Common myeloid progenitor, CD34-positive (primary cell): ENCODE measurements at places on chromosomes 5 and 9.
A peak's percentile ranks its signal among the peaks of the same experiment; 100 is the strongest.

DNA sequence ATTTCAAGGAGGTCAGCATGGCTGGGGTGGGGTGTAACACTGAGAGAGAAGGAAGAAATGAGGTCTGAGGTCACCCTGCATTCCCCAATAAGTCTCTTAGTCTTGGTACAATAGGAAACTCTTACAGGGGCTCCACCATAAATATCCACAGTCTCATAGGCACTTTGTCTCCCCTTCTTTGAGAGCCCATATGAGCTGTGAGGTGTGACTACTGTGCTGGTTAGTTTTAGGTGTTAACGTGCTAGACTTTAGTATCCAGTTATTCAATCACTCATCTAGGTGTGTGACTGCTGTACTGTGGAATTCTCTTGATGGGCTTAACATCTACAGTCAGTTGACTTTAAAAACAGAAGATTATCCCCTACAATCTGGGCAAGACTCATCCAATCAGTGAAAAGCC lies 378.1 kb upstream of the RFX3 start:
- no peaks in the 10 kb centered on the region for H3K4me1 ChIP-seq
- H3K36me3 ChIP-seq: no peaks in the 10 kb centered on the region
- no peak for DNase-seq
- H3K27me3 ChIP-seq: no peaks in the 10 kb centered on the region
- H3K27ac ChIP-seq: no peak overlapping the region

- DNase-seq: no peak
- no peak overlapping the region for H3K4me3 ChIP-seq
- no peaks in the 10 kb centered on the region for H3K36me3 ChIP-seq
- H3K27me3 ChIP-seq: no peaks in the 10 kb centered on the region
- H3K27ac ChIP-seq: no peak overlapping the region
Observed at GRCh38 chr9:38036359-38037084, 32.5 kb downstream of the SHB start.

GRCh38 chr5:14166437-14166836 lies 23.3 kb downstream of the TRIO start:
- H3K27me3 ChIP-seq: no peaks in the 10 kb centered on the region
- no peak overlapping the region for H3K27ac ChIP-seq
- peaks cover 38% of the 10 kb centered on the region for H3K4me1 ChIP-seq
- DNase-seq: no peak

DNA sequence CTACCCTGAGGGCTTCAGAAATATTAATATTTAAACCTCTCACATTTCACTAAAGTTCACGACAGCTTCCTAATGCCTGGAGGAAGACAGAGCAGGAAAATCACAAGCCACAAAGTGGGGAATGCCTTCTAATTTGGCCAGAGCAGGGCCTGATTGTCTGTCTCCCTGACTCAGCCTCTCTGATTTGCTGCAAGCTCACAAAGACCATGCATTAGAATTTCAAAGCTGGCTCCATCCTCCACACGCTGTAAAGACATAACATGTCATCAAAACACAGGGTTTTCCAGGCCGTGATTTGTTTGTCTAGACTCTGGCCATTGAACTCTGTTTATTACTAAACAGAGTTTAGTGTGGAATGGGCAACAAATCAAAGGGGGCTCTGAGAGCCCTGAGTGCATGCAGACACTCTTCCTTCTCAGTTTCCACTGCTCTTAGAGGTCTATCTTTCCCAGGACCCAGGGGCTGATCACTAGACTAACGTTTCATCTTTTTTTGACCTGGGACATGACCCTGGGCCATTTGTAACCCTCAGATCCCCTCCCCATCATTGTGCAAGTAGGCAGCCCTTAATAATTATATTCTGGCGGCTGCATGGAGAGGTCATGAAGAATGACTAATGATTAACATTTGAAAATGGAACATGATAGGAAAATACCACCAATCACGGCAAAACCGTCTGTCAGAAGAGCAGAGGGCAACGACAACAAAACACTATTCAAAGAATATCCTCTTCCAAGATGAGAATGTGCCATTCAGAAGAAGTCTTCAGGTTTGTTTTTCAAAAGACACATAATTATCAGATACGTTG lies 140.2 kb downstream of the ENC1 start:
- no peak overlapping the region for H3K27ac ChIP-seq
- no peaks in the 10 kb centered on the region for H3K27me3 ChIP-seq
- H3K4me1 ChIP-seq: peaks cover 2% of the 10 kb centered on the region
- H3K36me3 ChIP-seq: no peaks in the 10 kb centered on the region
- no peak overlapping the region for H3K4me3 ChIP-seq

GRCh38 chr9:79809931-79810330 lies 238.2 kb downstream of the TLE4 start:
- no peak overlapping the region for H3K27ac ChIP-seq
- no peaks in the 10 kb centered on the region for H3K27me3 ChIP-seq
- no peak overlapping the region for H3K4me3 ChIP-seq
- H3K4me1 ChIP-seq: peaks cover 23% of the 10 kb centered on the region

- no peaks in the 10 kb centered on the region for H3K27me3 ChIP-seq
- H3K27ac ChIP-seq: no peak overlapping the region
- H3K36me3 ChIP-seq: no peaks in the 10 kb centered on the region
- H3K4me3 ChIP-seq: no peak overlapping the region
- DNase-seq: no peak
- H3K4me1 ChIP-seq: no peaks in the 10 kb centered on the region
Observed at GRCh38 chr5:52481201-52481600, 306.5 kb upstream of the ITGA1 start.

DNA sequence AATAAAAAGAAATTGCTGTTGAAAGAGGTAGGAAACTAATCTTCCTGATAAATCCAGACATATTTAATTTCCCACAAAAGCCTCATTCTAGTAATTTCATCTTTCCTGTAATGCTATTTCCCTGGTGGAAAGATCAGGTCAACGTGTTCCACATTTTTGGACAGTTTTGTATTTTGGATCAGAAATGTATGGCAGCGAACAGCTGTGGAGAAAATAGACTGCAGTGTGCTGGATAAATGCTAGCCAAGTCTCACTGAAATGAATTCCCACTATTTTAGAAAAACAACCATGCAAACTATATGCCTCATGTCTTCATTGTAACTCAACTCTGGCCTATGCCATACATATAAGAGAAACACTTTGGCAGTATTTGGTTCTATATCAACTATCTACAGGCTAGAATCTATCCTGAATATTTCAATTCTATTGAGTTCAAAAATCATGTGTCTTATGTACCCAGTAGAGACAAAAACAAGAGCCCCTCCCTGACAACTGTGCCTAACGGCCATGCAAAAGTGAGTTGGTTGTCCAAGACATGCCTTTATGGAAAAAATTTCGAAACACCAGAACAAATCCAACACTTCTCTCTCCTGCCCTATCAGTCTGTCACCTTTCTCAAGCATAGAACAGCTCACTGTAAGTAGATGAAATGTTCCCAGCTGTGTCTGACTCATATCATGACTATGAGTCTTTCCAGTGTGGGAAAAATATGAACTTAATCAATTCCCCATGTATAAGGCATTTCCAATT lies 191.3 kb upstream of the NREP start:
- no peaks in the 10 kb centered on the region for H3K27me3 ChIP-seq
- no peaks in the 10 kb centered on the region for H3K36me3 ChIP-seq
- no peak overlapping the region for H3K27ac ChIP-seq
- no peaks in the 10 kb centered on the region for H3K4me1 ChIP-seq
- no peak for DNase-seq

DNA sequence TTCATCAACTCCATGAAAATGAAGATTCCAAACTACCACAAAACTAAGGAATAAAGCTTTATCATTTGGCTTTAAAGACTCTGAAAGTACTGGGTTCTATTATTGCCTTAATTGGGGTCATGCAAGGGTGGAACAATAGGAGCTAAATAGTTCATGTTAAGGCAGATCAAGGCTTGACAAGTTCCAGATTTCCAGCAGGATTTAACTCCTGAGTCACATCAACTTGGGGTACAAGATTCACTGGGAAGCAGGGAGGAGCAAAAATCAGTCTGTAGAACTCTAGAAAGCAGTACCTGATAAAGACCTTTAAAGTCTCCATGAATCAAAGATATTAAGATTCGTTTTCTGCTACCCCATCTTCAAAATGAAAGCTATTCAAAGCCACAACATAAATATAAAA lies 41.9 kb upstream of the GLRX start:
- H3K27me3 ChIP-seq: no peaks in the 10 kb centered on the region
- no peak overlapping the region for H3K27ac ChIP-seq
- no peak for DNase-seq
- H3K4me3 ChIP-seq: no peak overlapping the region
- H3K36me3 ChIP-seq: no peaks in the 10 kb centered on the region
- peaks cover 28% of the 10 kb centered on the region for H3K4me1 ChIP-seq

- H3K36me3 ChIP-seq: no peaks in the 10 kb centered on the region
- H3K4me3 ChIP-seq: no peak overlapping the region
- H3K27ac ChIP-seq: no peak overlapping the region
- no peak for DNase-seq
- peaks cover 11% of the 10 kb centered on the region for H3K4me1 ChIP-seq
Observed at GRCh38 chr5:31866166-31866565, 227.2 kb downstream of the PDZD2 start.

GRCh38 chr5:31815376-31815775 lies 176.4 kb downstream of the PDZD2 start:
- H3K36me3 ChIP-seq: no peaks in the 10 kb centered on the region
- no peak for DNase-seq
- no peak overlapping the region for H3K27ac ChIP-seq
- H3K27me3 ChIP-seq: no peaks in the 10 kb centered on the region
- H3K4me1 ChIP-seq: no peaks in the 10 kb centered on the region

GRCh38 chr5:143395638-143396352 lies 7.7 kb downstream of the NR3C1 start:
- no peaks in the 10 kb centered on the region for H3K27me3 ChIP-seq
- H3K36me3 ChIP-seq: peaks cover 15% of the 10 kb centered on the region
- H3K4me3 ChIP-seq: no peak overlapping the region
- H3K27ac ChIP-seq: no peak overlapping the region

DNA sequence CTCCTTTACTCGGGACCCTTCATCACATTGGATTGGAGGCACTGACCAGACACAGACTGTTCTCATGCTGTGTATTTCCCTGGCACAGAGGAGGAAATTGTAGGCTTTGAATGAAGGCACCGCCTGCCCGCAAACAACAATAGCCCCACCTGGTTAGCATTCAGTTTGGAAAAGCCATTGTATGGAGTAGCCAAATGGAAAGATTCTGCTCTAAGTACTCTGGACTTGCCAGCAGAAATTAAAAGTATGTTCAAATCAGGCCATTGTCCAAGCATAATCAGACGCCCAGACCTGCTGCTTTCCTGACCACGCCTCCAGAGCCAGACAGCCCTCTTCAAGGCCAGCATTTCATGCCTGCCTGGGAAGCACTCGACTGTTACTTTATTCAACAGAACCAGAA lies 8.0 kb upstream of the SEMA4D start:
- no peak overlapping the region for H3K27ac ChIP-seq
- no peaks in the 10 kb centered on the region for H3K36me3 ChIP-seq
- no peaks in the 10 kb centered on the region for H3K27me3 ChIP-seq
- H3K4me3 ChIP-seq: no peak overlapping the region
- H3K4me1 ChIP-seq: peaks cover 55% of the 10 kb centered on the region
- no peak for DNase-seq

DNA sequence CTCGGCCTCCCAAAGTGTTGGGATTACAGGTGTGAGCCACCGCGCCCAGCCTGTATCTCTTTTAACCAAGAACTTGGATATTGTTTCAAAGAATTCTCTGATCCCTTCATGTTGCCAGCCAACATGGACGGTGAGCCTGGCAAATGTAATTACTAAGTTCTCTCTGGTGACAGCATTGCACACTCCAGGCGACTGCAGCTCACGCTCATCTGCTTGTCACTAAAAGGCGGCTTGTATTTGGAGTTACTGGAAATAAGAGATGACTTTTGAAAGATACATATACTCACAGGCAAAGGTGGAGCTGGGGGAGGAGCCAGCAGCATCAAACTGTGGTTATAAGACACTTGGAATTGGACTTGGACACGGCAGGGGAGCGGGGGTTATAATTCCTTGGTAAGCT lies 172.3 kb downstream of the SLIT3 start:
- H3K4me3 ChIP-seq: no peak overlapping the region
- no peaks in the 10 kb centered on the region for H3K4me1 ChIP-seq
- no peaks in the 10 kb centered on the region for H3K36me3 ChIP-seq
- DNase-seq: no peak
- H3K27me3 ChIP-seq: peaks cover 2% of the 10 kb centered on the region
- H3K27ac ChIP-seq: no peak overlapping the region

GRCh38 chr5:54094706-54095105 lies 215.7 kb downstream of the ARL15 start:
- DNase-seq: no peak
- H3K4me3 ChIP-seq: no peak overlapping the region
- H3K4me1 ChIP-seq: peaks cover 5% of the 10 kb centered on the region
- H3K36me3 ChIP-seq: no peaks in the 10 kb centered on the region
- H3K27ac ChIP-seq: no peak overlapping the region

DNA sequence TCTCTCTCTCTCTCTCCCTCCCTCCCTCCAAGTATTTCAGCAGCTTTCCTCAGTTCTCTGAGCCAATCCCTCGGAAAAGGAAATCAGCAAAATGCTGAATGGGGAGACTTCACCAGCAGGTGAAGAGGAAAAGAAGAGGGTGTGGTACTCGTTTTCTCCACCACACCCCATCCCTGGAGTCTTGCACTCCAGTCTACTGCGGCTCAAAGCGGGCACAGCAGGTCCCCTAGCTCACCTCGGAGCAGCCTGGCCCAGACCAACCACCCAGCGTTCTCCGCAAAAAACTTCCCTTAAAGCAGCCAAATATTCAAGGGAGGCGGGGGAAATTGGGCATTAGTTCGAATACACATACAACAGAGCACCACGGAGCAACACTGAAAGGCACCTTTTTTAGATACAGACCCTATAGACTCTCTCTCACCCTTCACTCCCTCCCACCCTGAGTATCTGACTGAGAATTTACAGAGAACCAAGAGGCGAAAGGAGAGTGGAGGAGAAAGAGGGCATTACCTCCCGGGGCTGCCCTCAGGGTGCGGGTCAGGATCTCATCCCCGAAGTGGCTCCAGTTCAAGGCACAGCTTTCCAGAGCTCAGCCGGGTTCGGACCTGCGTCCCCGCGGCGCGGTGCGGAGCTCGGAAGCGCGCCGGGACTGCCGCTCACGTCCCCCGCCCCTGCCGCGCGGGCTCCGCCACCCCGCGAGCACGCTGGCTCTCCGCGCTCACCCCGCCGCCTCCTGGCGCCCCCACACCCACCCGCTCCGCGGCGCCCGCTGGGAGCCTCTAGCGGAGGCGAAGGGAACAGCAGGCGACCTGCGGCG lies 1638.5 kb upstream of the C9orf72 start:
- peak; percentile 65 for DNase-seq
- peak overlapping the region; percentile 58 for H3K4me3 ChIP-seq
- H3K4me1 ChIP-seq: peaks cover 4% of the 10 kb centered on the region
- no peaks in the 10 kb centered on the region for H3K36me3 ChIP-seq

- H3K4me1 ChIP-seq: peaks cover 2% of the 10 kb centered on the region
- H3K27ac ChIP-seq: no peak overlapping the region
- no peaks in the 10 kb centered on the region for H3K27me3 ChIP-seq
- H3K36me3 ChIP-seq: no peaks in the 10 kb centered on the region
- H3K4me3 ChIP-seq: no peak overlapping the region
Observed at GRCh38 chr9:91258451-91258850, 103.3 kb downstream of the AUH start.
